ENCODE measurements at places on chromosomes 2 and 18.

DNA sequence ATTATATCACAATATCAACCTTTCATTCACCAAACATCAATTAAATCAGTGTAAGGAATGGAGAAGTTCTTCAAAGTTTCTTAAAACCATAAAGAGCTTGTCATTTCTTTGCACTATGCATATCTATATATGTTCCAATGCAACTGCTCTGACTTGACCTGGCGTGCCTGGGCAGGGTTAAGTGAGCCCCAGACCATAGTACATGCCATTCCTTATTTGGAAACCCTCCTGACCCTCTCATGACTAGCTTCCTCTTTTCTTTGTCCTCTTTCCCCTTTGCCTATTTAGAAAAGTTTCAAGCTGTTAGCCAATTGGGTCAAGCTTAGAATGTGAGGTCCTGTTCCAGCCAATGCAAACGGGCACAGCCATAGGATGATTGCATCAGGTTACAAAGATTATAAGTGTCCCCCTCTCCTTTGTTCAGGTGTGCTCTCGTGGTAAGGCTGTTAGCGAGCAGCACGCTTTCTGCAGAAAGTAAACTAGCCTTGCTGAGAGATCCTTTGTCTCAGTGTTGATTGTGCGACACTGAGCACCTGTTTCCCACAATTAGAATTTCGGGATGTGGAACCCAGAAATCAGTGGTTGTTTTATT lies 78.2 kb upstream of the UXS1 start:
- no peak for DNase-seq

DNA sequence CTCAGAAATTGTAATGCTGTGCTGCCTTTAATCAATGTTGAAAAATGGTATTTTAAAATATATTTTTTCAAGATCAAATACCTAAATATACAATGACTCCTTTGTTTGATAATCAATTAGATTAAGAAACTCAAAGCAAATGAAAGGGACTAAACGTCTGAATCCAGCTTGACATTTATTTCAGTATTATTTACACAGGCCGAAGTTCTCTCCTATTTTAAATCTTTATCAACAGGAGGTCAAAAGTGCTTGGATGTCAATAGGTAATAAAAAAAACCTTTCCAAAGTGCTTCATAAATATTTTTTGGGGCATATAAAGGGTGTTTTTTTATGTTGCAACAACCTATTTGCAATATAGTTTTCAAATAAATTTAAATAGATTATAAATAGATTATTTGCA lies 1201.7 kb upstream of the SLC39A10 start:
- DNase-seq, result no peak

DNA sequence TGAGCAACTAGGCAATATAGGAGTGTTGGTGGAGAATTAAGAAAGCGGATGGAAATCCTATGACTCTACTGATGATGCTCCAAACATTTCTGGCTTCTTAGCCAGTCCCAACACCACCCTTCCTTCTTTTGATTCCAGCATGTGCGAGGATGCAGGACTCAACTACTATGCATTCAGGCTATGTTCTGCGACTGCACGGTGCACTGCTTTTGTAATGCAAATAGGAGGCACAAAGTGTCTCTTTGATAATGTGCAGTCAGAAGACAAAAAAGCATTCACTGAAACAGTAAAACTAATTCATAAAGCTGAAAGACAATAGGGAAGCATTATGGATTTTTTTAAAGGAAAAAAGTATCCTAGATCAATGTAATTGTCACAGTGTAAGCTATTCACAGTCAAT lies 106.7 kb downstream of the MEIS1 start:
- DNase-seq, result no peak

GRCh38 chr2:170190172-170190571 lies 12.2 kb downstream of the MYO3B start:
- no peak for DNase-seq

DNA sequence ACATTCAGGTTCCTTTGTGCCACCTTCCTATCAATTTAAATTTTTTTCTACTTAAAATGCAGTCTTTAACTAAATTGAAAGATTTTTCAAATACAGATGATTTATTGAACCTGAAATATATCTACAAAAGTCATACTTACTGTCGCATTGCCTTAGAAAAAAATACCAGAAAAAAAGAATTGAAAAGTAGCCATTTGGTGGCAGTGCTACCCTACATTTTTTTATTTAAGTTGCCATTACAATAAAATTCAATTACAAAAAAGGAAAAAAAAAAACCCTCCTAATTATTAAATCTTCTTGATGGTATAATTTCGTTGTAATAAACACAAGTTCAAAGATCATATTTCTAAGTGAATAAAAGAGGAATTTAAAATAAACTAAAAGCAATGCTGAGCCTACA lies 43.4 kb downstream of the DSC3 start:
- no peak for DNase-seq

DNA sequence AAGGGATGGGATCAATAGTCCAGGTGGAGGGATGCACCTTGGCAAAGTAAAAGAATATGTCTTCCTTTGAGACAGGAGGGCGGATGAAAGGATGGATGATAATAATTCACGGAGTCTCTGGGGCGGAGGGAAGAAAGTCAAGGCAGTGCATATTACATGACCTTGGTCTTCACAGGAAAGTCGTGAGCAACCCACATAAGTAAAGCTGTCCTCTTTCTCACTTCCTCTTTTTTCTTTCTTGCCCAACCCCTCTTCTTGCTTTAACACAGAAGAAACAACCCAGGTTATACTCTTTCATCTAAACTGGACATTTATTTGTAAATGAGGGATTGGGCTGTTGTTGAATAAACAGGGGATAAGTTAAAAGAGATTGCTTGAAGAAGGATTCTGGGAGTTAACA lies 168.7 kb upstream of the SKOR2 start:
- DNase-seq, result no peak

GRCh38 chr2:158464426-158465281 lies 7.9 kb downstream of the PKP4 start:
- DNase-seq, result no peak

Data from renal pelvis (tissue), 12 donors.